WERI-Rb-1 (cell line): ENCODE measurements at places on chromosomes 1 and 21.

- peak; percentile 78 for DNase-seq
Measured at GRCh38 chr1:161085165-161085564, 4.2 kb downstream of the NECTIN4 start.

DNA sequence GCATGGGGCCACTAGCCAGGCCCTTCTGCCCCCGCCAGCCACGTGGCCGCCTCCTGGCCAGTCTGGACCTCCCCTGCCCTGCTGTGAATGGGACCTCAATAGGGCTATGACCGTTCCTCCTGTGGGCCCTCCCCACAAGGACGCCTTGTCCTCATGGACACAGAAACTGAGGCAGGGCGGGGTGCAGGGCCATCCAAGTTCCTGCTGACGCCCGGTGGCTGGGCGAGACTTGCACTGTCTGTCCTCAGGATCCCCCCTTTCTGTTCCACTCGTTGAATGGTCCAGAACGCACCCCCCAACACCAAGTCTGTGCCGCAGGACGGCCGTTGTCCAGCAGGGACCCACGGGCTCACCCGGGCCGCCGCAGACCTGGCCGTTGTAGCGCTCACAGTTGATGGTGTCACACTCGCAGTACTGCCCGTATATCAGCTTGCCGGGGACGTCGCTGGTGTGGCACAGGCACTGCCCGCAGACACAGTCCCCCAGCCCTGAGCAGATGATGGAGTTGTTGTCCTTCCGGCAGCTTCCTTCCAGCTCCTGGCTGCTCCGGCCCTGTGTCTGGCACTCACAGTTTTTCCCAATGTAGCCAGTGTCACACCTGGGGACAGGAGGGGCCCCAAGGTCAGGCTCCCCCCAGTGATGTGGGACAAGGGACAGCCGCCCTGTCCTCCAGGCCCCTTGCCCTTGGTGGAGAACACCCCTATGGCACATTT lies 16.3 kb upstream of the PTTG1IP start:
- DNase-seq = no peak

DNA sequence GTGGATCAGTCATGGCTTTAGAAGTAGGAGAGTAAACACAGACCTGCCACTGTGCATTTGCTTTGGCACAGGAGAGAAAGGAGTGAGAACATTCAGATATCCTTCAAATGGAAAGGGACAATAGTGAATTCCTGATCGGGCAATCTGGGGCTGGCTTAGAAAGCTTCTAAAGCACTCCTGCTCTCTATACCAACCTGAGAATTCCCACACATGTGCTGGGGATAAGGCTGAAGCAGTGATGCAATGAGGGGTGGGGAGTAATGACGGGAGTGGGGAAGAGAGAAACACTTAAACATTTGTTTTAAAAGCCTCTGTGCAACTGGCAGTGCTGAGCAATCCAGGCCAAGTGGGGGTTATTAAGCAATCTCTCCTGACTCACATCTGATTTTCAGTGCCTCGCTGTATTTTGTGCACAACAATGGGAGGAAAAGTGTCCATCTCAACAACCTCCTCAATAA lies 108.8 kb downstream of the KIAA0319L start:
- no peak for DNase-seq

DNA sequence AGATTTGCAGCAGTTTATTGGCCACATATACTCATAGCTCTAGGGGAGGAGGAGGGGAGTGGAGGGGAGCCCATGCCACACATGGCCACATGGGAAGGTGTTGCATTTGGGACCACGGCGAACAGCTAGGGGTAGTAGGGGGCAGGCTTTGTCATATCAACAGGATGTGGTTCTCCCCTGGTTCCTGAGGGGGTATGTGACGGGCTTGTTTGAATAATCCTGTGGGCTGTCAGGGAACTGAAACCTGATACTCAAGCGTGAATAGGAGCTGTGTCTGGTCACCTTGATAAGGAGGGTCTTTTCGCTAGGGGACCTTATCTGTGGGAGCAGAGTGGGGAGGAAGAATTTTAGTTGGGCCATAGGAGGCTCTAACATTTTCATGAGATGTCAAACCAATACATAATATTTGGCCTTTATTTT lies 264.7 kb downstream of the CTH start:
- peak; percentile 46 for DNase-seq

DNA sequence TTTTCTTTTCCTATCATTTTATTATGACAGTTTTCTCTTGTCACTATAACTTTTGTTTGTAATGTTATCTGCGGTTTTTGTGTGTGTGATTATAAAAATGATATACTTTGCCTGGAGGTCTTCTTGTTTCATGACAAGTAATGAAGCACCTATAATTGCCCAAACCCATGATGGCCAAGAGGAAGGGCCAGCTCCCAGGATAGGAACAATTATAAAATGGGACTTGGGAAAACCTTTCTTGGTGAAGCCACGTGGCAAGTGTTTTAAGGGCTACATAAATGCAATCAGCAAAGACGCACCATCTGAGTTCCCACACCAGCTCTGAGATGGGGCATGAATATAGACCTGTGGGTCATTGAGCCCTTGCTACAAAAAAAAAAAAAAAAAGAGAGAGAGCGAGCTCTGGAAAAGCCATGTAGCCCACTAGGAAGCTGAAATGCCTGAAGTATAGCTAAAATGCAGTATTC lies 462.6 kb upstream of the RUNX1 start:
- no peak for DNase-seq

GRCh38 chr1:33660244-33660643 lies 187.8 kb downstream of the ZSCAN20 start:
- no peak for DNase-seq

DNA sequence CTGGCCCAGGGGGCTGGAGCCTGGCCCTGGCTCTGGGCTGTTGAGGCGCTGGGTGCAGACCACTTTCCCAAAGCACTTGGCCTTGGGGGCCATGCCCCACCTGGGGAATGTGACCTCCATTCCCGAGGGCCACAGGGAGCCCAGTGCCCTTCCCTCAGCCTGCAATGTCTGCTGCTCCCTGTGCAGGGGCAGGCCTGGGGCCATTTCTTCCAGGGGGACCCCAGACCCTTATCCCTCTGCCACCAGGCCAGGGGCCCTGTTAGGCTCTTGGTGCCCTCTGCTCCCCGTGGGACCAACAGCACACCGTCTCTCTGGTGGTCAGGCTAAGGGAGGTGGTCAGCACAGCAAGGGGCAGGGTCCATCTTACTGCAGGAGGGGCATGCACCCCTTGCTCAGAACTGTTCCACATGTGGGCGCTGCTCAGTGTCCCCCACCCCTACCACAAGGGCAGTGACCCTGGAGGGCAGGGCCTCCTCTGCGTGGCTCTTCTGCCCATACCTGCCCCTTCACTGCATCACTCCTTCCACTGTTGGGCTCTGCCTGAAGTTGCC lies 1.1 kb upstream of the TMEM52 start:
- DNase-seq = no peak

- DNase-seq = no peak
Measured at GRCh38 chr1:70720521-70720920, 309.5 kb downstream of the CTH start.

DNA sequence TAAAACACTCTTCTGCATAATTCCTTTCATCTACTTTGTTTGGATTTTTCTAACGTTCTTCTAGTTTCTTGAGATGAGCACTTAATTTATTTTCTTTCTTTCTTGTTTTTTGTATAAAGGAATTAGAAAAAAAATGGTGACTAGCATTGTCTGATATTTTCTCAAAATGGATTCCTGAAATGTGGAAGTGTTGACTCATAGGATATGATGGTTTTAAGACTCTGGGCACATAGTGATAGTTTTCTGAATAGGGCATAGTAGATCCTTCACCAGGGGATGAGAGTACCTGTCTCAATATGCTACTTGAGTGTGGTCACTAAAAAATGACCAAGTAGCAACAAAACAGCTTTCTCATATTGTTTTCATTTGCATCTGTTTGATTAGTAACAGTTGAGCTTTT lies 100.9 kb downstream of the PEX14 start:
- DNase-seq = no peak

GRCh38 chr1:25912076-25912831 lies 6.0 kb upstream of the STMN1 start:
- DNase-seq = no peak

DNA sequence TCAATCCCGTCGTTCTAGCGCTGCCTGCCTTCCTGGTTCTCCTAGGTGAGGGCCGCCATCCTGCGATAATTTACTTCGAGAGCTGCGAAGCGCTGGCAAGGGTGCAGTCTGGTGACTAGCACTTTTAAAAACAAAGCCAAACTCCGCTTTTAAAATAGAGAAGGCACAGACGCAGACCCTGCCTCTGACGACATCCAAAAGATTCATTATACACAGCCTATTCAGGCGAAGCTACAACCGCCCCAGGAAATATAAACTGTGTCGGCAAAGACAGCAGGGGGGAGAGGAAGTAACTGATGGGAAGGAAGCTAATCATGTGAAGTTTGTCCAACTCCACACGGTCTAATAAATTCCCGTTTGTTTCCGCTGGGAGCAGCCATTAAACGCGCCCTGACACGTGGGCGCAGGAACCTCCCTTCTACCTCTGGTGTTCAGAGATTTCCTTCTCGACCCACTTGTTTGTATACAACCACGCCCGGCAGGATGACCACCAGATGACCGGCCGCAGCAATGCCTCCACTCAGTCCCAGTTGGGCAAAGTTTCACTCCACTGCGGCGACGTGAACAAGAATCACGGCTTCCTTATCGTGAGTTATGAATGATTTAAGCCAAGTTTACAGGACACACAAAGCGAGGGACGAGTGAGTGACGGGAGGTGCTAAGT lies 1.3 kb downstream of the GNG12 start:
- DNase-seq = peak; percentile 28

DNA sequence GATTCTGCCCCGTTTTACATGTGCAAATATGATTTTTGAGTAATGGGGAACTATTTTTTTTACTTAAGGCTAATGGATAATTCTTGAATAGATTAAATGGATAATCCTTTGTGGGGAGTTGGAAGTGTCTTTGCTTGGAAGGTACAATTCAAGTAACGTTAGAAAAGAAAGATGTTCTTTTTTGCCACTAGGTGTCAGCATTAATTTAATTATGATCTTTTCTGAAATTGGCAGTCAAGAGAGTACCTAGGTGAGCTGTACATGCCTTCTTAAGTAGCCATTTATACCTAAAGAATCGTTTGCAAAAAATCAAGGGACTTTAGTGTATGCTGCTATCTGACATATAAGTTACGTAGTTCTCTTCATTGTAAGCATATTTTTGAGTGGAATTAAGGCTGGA lies 2.2 kb downstream of the FBXO28 start:
- no peak for DNase-seq

GRCh38 chr1:25430967-25431881 lies 527 bp downstream of the MACO1 start:
- peak; percentile 9 for DNase-seq

DNA sequence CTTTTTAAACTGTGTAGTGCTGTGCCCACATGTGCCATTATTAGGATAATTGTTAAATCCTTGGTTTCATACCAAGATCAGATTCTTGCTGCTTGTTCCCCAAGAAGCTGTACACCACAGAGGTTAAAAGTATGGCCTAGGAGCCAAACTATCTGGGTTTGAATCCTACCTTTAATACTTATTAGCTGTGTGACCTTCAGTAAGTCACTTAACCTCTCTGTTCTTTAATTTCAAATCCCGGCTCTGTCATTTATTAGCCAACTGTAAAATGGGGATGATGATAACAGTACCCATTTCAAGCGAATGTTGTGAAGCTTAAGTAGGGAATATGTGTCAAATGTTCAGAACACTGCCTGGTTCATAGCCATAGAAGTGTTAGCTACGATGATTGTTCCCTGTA lies 32.6 kb downstream of the NKAIN1 start:
- DNase-seq = no peak

DNA sequence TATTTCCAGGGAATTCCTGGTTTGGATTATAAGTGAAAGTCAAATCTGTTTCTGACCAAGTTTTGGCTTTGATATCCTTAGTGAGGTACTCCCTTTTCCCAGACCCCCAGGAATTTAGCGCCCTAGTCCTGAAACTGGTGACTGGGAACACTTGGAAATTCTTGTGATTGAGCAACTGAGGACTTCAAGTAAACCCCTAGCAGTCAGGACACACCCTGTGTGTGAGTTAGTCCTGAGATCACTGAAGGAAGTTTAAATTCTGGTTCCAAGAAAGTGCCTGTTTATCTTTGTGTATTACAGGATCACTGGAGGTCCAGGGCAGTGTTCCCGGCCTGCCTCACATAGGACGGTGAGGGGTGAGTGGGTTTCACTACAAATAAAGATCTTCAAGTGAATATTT lies 95.1 kb upstream of the F3 start:
- no peak for DNase-seq
